ENCODE measurements at places on chromosomes 11 and 22. TPM values are rescaled to one million over a fixed set of nuclear protein-coding genes. Genes with fewer than 3 reads are reported as not detected.

DNA sequence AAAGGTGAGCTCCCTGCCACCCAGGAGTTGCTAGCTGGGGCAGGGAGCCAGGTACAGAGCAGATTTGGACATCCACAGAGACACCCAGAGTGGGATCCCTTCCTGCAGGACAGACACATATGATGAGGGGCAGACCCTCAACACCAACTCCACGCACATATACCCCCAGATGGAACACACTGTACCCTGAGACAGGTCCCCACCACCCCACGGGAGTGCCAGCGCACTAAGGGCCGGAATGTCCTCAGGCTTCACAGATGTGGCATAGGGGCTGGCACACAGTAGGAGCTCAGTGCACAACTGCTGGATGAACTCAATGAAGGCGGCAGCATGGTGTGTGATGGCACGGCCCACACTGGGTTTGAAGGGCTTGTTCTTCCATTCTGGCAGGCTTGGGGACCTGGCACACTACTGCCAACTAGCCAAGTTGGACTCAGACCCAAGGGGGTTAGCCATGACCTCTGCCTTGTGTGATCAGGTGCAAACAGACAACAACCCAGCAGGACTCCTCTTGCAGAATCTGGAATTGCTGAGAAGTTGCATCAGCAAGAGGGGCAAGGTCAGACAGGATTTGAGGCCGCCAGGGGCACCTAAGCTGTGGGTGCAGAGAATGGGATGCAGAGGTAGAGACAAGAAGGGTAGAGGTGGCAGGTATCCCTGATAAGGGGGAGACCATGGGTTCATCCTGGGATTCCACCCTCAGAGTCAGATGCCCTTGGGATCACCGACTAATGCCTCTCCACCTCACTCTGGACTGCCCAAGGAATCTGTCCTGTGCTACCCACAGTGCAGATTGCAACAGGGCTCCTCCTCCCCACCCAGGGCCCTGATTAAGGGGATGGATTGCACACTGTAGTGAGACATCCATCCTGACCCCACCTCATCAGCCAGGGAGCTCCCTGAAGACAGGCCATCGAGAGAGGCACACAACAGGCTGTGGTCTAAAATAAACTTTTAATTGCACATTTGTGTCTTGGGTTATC is 2.4 kb downstream of the C22orf15 start:
- no peak overlapping the region for H3K27ac ChIP-seq
- H3K36me3 ChIP-seq: peaks cover 4% of the 10 kb centered on the region
- DNase-seq: no peak
- H3K27me3 ChIP-seq: no peaks in the 10 kb centered on the region
- peak overlapping the region; percentile 17 for H3K4me3 ChIP-seq
- no peaks in the 10 kb centered on the region for H3K4me1 ChIP-seq

The FJX1 gene
- 11.7 TPM for total RNA-seq

DNA sequence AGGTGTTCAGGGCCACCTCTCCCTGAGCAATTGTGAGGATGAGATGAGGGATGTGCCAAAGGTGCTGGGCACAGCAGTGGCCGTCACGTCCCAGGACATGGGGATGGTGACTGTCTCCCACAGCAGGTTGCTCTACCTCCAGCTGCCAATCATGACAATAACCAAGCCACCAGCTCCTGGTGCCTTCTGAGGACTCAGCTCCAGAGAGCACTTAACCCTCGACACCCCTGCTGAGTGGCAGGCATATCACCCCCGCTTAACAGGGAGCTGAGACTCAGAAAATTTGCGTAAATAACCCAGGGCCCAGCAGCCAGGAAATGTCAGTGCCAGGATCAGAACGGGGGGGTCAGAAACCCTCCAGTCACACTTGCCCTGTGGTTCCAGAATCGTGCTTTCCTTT is 8.4 kb upstream of the PNPLA5 start:
- H3K4me3 ChIP-seq: no peak overlapping the region
- no peak overlapping the region for H3K27ac ChIP-seq
- no peaks in the 10 kb centered on the region for H3K36me3 ChIP-seq
- no peaks in the 10 kb centered on the region for H3K4me1 ChIP-seq
- peak; percentile 61 for DNase-seq

DNA sequence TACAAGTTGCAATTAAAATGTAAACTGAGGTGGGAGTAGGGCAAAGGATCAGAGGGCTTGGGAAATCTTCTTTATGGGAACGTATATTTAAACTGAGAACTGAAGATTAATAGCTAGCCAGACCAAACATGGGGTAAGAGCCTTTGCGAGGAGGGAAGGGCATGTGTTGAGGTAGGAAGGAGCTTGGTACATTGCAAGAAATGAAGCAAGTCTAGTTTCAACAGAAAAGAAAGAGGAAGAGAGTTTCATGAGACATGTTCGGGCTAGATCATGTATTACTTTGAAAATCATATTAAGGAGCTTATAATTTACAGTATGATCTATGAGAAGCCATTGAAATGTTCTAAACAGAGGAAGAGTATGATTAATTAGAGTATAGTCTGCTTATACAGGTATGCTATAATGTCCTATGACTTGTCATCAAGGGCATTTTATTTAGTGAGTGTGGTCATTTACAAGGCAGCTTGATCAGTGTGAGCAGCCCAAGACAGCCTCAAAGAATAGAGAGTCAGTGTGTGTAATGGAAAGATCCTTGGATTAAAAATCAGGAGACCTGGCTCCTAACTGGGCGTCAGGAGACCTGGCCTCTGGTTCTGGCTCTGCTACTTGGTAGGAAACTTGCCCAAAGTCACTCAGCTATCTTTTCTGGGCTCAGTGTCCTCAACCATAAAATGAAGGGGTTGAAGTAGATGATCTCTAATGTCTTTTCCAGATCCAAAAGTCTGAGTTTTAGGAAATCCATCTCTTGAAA is 10.9 kb downstream of the GAS2 start:
- no peaks in the 10 kb centered on the region for H3K4me1 ChIP-seq
- no peaks in the 10 kb centered on the region for H3K36me3 ChIP-seq
- H3K27me3 ChIP-seq: no peaks in the 10 kb centered on the region
- no peak overlapping the region for H3K4me3 ChIP-seq
- H3K27ac ChIP-seq: no peak overlapping the region

GRCh38 chr22:42297778-42298177 is 27.3 kb upstream of the TCF20 start:
- peaks cover 11% of the 10 kb centered on the region for H3K4me1 ChIP-seq
- H3K27ac ChIP-seq: no peak overlapping the region
- no peak for DNase-seq
- no peak overlapping the region for H3K4me3 ChIP-seq

The RCOR2 gene
- total RNA-seq: 51.4 TPM

GRCh38 chr11:134530636-134531326 is 118.7 kb upstream of the B3GAT1 start:
- peak; percentile 31 for DNase-seq
- no peaks in the 10 kb centered on the region for H3K4me1 ChIP-seq
- no peak overlapping the region for H3K27ac ChIP-seq
- H3K4me3 ChIP-seq: no peak overlapping the region

The TUT1 gene
- total RNA-seq: 32.3 TPM

The LRRC4C gene
- 0.95 TPM for total RNA-seq
